Stimulated activated CD4-positive, alpha-beta T cell treated with anti-CD3 and anti-CD28 coated beads, Interleukin-4, amount 100 ng/mL, for 48 hours (primary cell): ENCODE measurements at places on chromosomes 13 and 19.

DNA sequence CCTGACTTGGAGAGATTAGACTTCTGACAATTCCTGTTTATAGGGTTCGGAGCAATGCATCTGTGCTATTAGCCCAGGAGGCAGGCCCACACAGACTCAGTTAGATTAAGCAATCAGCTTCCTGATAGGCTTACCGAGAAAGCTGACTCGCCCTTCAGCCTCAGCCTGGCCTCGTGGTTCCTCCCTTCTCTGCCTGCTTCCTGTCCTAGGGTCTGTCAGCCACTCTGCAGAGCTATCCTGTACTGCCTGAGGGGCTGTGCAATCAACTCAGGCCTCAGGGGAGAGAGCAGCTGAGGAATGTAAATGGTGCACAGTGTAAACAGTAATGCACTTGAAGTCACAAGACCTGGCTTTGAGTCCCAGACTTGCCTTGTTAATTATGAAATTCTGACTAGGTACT is 30.7 kb downstream of the HTR2A start:
- DNase-seq: no peak

- peak; percentile 36 for DNase-seq
These were observed 979 bp downstream of the AKAP8 start for GRCh38 chr19:15378534-15379082.

DNA sequence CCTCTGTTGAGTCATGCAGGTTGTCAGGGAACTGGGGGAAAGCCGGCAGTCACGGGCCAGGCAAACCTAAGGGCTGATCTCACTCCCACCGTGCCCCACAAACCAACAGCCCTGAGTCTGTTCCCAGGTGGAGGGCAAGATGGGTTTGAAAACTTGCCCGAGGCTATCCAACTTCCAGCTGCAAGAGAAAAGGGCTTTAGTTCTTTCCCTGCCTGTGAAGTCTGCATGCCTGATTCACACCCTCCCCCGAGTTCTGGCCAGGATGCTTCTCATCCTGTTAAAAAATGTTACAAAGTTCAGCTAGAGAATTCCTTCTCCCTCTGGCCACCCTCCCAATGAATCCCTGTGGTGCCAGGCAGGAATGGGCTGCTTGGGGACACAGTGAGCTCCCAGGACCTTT is 33.1 kb downstream of the MYO16 start:
- no peak for DNase-seq

DNA sequence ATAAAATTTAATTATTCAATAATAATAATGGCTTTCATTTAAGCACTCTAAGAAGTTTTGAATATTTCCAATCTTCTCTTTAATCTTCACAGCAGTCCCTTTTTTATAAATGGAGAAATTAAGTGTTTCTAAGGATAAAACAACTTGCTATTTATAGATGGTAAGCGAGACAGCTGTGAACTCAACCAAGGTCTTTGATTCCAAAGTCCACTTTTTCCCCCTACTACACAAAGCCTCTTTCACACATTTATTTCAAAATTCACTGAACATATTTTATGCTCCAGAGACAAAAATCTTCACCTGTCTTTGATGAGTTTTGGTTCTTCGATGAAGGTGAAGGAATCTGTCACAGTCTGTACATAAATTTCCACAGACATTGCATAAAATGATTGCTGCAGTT is 34.4 kb upstream of the FBXL3 start:
- no peak for DNase-seq

GRCh38 chr13:41652735-41653361 is 195.5 kb downstream of the RGCC start:
- DNase-seq: no peak

- no peak for DNase-seq
These were observed 535.9 kb downstream of the GPC5 start for GRCh38 chr13:91934354-91934753.

GRCh38 chr19:1045247-1045603 is 5.3 kb downstream of the ABCA7 start:
- DNase-seq: peak; percentile 70

- DNase-seq: no peak
These were observed 431.7 kb downstream of the KLF12 start for GRCh38 chr13:73702419-73703071.

DNA sequence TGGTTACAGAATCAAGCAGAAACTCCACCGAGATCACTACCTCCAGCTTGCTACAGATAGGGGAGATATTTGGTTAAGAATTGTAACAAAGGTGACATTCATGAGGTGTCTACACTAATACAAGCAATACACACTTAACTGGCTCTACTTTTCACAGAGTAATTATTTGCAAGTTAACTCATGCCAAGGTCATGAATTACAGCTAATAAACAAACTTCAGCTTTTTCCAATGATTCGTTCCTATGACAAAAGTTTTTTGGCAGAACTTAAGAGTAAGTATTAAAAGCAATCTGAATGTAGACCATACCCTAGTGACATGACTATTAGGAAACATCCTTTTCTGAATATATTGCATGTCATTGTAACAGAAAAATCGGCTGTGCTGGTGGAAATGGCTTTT is 72.1 kb downstream of the LHFPL6 start:
- DNase-seq: no peak

DNA sequence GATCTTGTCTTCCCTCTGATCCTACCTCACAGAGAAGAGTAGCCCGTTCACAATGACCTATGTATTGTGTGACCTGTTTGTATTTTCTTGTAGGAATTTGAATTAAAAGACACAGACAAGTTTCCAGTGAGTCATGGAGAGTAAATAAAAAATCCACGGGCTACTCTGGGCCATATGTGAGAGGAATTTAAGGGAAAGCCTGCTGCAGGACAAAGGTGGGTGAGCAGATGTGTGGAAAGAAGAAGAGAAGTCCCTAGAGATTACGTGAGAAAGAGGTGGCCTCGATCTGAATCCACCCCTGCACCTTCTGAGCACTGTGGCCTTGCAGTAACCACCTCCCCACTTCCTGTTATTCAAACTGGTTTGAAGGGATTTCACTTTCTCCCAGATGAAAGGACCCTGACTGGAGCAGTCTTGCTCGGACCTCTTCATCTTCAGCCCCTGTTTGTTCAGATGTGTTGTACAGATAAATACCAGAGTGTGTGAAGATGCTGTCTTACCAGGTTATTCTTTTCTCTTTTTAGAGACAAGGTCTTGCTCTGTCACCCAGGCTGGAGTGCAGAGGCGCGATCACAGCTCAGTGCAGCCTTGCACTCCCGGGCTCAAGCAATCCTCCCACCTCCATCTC is 205.4 kb downstream of the PDS5B start:
- peak; percentile 13 for DNase-seq

DNA sequence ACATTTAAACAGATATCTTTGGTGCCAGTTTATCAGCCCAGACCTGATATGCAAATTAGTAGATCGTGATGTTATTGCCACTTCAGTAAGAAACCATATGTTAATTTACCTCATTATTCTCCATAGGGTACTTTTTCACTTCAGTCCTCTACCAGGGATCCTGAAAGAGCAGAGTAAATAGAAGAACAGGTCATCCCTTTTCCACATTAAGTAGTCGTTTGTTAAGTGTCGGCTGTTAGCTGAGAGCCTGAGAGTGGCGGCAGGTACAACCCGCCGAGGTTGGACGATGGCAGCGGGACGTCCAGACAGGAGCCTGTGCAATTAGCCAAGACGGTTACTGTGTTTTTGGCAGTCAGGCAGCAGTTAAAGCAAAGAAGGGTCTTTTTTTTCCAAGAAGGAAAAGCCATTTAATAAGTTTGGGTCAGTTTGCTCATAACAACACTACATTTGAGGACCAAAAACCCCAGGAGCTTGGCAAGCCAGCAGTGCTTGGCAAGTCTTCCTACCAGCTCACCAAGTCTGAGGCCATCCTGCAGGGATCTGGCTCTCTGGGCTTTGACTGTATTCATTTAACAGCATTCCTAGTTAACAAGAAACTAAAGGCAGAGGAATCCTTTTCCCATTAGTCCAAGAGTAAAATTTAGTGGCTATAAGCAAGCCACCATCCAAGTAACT is 231.8 kb downstream of the SHISA2 start:
- no peak for DNase-seq

GRCh38 chr19:3302755-3303154 is 63.6 kb upstream of the NFIC start:
- no peak for DNase-seq

DNA sequence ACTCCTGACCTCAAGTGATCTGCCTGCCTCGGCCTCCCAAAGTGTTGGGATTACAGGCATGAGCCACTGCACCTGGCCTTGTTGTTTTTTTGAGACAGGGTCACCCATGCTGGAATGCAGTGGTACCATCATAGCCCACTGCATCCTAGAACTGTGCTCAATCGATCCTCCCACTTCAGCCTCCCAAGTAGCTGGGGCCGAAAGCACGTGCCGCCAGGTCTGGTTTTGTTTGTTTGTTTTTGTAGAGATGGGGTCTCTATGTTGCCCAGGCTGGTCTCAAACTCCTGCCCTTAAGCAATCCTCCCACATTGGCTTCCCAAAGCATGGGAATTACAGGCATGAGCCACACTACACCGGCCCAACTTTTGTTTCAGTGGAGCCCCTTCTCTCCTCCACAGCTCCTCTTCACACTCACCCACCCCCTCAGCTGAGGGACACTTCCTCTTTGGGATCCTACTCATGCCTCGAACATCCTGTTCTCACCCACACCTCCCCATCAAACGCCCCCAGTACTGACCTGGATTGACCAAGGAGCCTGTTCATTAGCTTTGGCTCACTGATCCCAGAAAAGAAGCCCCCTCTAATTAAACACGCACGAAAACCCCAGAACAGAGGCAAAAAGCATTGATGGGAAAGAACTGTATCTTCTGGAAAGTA is 12.8 kb upstream of the CERS4 start:
- no peak for DNase-seq

GRCh38 chr19:34432797-34433196 is 4.6 kb downstream of the UBA2 start:
- no peak for DNase-seq

DNA sequence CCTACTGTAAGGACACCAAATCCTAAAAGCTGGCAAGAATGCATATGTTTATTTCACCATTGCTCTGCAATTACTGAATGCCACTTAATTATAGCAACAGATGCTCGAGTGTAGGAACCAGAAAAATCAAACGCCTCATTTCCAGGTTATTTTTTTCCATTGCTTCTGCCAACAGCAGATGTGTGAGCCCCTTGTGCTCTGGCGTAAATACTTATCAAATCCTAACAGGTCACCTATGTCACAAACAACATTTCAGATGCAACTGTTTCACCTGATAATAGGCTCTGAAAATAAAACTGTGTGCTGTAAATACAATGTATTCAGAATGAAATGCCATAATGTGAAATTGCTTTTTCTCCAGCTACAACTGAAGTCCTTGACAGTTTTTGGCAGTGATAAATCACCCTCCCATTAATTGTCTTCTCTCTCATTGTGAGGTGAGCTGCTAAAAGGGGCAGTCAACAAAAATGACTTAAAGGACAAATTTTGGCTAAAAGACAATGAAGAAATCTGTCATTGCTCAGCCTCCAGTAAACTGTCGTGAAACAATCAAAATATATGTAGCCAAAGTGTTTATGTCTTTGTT is 344.0 kb downstream of the DACH1 start:
- DNase-seq: no peak

GRCh38 chr19:42850981-42851717 is 28.4 kb downstream of the PSG1 start:
- no peak for DNase-seq

- DNase-seq: no peak
These were observed at the start of gene RDH8 for GRCh38 chr19:10013316-10013715. Gene RDH8 (plus strand): TSS chr19:10013483. CDS start chr19:10013498, 15 bp downstream.

- DNase-seq: no peak
These were observed 86.5 kb downstream of the TSHZ3 start for GRCh38 chr19:31262725-31263191.

DNA sequence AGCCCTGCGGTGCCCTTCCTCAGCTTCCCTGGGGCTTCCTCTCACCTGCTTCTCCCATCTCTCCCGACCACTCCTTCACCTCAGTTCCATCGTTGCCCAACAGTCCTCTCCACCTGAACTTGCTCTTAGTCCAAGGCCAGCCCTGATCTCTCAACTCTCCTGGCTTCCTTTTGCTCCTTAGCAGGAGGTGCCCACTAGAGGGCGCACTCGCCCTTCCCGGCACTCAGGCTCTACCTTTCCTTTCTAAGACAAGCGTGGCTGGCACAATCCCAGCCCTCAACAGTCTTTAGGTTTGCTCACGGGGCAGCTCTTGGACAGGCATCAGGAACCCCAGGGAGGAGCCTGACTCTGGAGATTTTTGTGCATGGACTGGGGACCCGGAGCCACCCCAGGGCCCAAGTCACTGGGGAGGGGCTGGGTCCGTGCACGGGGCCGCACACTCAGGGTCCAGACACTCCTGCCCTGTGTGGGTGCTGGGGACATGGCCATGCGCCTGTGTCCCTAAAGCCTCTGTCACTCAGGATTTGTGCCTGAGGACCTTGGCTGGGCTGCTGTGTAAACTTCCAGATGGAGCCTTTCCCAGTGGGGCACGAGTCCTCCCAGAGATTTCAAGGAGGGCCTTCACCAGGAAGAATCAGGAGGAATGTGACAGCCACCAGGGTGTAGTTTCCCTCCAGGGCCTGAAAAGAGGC is 12.1 kb upstream of the CEACAM8 start:
- DNase-seq: peak; percentile 78

GRCh38 chr19:6063576-6064335 is 46.5 kb downstream of the RFX2 start:
- DNase-seq: no peak

DNA sequence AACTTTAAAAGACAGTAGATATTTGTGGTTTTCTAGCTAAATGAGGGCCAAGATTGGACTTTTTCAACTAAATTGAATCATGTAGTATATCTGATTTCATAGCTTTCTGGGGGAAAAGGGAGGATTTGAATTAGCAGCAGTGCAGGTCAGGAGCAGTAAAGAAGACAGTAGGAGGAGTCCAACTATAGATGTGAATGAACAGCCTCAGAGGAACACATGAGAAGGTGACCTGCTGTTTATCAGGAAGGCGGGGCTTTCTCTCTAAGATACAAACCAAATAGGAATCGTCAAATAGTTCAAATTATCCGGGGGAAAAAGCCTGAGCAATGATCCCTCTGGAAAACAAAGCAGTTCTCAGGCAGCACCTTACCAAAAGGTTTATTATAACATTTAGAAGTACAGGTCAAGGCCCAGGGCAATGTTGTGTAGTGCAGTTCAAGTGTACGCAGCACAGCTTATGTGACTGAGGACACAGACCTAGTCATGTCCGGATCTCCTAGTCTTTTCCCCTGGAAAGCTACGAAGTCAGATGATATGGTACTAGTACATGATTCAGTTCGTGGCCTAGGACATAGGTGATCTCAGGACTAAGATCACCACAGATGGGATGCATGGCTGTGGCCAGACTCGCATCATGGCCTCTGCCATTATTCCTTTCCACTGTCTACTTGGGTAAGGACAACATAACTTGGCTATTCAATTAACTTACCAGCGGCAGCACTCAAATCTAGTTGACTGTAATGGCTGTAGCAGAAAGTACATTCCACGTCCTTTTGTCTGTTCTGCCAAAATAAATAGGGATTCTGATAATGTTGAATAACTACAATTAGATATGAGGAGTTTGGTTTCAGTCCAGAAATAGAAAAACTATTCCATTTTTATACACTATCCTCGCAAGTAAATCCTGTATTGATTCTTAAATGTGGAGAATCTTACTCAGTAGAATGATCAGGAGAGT is 40.3 kb downstream of the MPHOSPH8 start:
- no peak for DNase-seq
